ENCODE measurements at places on chromosomes 16 and 17.

DNA sequence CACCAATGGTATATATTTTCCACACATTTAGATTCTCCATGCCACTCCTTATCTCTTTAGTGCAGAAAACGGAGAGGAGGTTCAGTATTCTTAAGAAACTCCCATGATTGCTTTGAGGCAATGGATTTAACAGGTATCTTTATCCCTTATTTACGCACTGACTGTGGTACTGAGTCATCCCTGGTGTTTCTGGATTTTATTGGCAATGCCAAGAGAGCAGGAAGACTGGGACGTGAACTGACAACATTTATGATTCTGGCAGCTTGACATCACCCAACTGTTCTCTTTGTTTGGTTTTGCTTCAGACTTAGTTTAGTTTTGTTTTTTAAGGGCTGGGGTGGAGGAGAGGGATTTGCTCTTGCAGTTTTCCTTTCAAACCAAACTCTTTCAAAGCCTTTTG lies 131.4 kb downstream of the WWOX start:
- peak; percentile 25 for DNase-seq

GRCh38 chr17:57634713-57635465 lies 110.2 kb downstream of the CCDC182 start:
- no peak for DNase-seq

- DNase-seq: no peak
Observed at GRCh38 chr16:57616241-57616640, 12.2 kb upstream of the ADGRG1 start.

GRCh38 chr17:64328859-64329531 lies 61.7 kb downstream of the PECAM1 start:
- no peak for DNase-seq

DNA sequence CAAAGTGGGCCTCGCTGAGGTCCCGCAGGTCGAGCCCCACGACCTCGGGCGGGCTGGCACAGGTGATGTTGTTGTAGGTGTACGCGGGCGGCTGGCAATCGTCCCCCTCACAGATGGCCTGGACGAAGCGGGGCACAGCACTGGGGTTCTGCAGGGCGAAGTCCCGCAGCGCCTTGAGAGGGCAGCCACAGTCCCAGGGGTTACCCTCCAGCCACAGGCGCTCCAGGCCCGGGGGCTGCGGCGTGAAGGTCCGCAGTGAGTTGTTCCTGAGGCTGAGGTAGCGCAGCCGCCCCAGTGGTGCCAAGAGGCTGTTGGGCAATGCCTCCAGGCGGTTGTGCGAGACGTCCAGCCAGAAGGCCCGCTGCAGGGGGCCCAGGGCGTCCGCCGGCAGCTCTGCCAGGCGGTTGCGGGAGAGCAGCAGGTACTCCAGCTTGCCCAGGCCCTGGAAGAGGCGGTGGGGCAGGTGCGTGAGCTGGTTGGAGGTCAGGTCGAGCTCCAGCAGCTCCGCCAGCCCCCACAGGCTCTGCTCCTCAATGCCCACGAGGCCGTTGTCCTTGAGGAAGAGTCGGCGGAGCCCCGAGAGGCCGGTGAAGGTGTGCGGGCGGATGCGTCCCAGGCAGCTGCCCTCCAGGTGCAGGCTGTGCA lies 2.8 kb downstream of the IGFALS start:
- no peak for DNase-seq

DNA sequence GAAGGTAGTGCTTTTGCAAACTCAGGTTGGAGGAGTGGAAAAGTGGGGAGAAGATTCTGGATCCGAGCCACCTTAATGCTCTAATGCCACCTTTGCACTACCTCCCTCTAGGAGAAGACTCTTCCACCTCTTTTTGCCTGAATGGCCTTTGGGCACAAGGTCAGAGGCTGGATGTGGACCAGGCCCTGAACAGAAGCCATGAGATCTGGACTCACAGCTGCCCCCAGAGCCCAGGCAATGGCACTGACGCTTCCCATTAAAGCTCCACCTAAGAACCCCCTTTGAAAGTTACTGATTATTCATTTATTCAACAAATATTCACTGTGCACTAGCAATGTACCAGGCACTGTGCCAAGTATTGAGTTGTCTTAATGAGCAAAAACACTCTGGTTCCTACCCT lies 3.2 kb downstream of the SHBG start:
- no peak for DNase-seq

DNA sequence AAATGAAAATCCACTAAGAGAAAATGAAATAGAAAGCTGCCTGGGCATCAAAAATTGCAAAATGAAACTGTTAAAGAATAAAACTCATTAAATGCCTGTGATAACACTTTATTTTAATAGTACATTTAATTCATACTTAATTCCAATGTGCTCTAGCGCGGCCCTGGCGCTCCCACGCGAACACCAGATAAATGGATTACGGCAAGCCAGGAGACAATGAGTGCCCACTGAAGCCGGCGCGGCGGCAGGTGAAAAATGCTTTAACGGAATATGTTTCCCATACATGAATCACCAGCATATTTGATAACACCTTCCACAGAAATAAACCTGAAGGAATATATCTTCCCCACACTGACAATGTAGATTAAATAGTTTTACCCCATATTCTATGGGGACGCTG lies 245.5 kb downstream of the RBFOX3 start:
- no peak for DNase-seq

GRCh38 chr16:31064882-31065461 lies 9.1 kb downstream of the ZNF668 start:
- DNase-seq: no peak

DNA sequence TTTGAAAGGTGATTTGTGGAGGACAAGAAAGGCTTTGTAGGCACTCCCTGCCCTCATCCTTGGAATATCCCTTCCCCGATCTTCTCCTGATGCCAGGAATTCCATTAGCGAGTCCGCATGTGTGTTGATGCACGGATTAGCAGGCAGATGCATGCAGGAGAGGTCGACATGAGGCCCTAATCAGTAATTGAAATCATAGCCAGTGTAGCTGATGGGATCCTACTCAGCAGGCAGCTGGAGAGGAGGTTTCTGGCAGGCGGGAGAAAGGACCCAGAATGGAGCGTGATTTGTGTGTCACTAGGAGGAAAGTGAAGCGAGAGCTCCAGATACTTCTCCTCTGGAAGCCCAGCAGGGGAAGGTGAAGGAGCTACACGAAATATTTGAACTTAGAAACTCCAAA lies 196.3 kb upstream of the CDH11 start:
- DNase-seq: no peak

- DNase-seq: peak; percentile 7
Observed at GRCh38 chr16:25633549-25633948, 58.2 kb upstream of the HS3ST4 start.

- DNase-seq: no peak
Observed at GRCh38 chr16:21611556-21612384, 12.4 kb downstream of the METTL9 start.
